ENCODE measurements at places on chromosomes 11 and 22.

GRCh38 chr22:25081409-25081824 lies 118.2 kb upstream of the CRYBB3 start:
- peak; percentile 50 for DNase-seq

DNA sequence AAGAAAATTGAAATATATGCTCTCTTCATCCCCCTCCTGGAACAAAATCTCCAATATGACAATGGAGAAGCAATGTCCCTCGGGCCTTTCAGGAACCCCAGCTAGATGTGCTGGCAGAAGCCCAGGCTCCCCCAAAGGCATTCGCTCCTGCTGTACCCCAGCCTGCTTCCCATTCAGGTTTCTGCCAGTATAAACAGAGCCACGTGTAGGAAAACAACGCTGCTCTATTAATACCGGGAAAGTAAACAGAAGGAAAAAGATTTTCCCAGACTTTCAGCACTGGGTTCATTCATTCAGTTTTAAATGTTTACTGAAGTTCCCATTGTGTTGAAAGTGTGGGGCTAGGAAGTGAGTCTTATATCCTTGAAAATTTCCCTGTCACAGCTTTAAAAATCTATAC lies 147.1 kb downstream of the CADM1 start:
- no peak for DNase-seq

DNA sequence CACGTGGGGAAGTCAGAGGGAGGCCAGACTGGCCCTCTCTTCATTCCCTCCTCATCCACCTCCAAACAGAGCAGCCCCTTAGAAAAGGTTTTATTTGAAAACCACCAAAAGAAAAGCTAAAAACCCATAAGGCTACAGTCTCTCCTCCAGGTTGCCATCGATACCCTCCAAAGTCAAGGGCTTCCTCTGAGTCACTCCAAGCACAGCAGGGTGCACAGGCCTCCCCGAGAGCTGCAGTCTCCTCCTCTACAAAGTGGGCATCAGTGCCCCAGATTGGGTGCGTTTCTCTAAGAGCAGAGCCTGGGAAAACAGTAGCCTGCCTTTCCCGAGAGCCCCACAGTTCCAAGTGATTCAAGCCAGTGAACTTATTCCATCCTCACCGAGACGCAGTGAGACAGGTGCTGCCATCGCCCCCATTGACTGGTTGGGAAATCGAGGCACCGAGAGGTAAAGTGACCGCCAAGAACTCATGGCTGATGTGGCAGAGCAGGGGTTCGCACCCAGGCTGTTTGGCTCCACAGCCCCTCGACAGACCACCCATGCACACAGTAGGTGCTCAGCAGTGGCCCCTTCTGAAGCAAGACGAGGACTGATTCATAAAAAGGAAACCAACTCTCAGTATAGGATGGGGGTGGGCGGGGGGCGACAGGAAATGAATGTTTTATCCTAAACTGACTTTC lies 91.7 kb upstream of the SHISAL1 start:
- DNase-seq: no peak

DNA sequence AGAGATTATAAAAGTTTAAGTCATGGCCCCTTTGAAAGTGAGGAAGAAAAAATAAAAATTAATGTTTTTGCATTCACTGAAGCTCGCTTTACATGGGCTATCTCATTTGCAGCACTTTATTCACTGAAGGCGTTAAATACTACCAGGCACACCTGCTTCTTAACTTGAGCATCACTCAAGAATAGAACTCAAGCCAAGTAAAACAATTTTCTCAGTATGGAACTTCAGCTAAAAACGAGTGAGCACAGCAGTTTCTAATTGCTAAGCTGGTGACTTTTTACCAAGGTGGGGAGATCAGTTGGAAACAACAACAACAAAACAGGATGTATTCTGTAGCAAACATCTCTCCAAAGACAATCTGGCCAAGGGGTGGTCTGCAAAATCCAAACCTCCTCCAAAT lies 405.6 kb downstream of the RAB38 start:
- no peak for DNase-seq

- DNase-seq: no peak
These were observed 16.6 kb downstream of the TRIM29 start for GRCh38 chr11:120121336-120121735.

Measured in COR-L47 (cell line).